ENCODE measurements at places on chromosomes 2 and 18.

- DNase-seq = peak; percentile 4
Measured at GRCh38 chr2:190119257-190119656, 56.7 kb upstream of the MSTN start.

GRCh38 chr2:88810017-88810416 is 118.5 kb downstream of the RPIA start:
- DNase-seq = no peak

GRCh38 chr2:212520340-212520739 is 18.3 kb downstream of the ERBB4 start:
- DNase-seq = no peak

DNA sequence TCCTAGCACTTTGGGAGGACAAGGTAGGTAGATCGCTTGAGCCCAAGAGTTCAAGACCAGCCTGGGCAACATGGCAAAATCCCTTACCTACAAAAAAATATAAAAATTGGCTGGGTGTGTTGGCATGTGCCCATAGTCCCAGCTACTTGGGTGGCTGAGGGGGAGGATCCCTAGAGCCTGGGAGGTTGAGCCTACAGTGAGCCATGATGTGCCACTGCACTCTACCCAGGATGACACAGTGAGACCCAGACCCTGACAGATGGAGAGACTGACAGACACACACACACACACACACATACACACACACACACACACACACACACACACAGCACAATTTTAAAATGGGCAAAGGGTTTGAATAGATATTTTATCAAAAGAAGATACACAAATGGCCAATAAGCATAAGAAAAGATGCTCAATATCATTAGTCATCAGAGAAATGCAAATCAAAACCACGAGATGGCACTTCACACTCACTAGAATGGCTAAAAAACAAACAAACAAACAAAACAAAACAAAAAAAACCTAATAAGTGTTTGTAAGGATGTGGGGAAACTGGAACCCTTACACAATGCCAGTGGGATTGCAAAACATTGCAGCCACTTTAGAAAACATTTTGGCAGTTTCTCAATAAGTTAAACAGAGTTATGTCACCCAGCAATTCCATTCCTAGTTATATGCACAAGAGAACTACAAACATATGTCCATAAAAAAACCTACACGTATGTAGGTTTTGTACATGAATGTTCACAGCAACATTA is 42.3 kb downstream of the BAZ2B start:
- no peak for DNase-seq

GRCh38 chr18:69217196-69218000 is 183.3 kb upstream of the DOK6 start:
- DNase-seq = no peak

- DNase-seq = no peak
Measured at GRCh38 chr2:145751155-145751554, 1231.2 kb upstream of the ZEB2 start.

DNA sequence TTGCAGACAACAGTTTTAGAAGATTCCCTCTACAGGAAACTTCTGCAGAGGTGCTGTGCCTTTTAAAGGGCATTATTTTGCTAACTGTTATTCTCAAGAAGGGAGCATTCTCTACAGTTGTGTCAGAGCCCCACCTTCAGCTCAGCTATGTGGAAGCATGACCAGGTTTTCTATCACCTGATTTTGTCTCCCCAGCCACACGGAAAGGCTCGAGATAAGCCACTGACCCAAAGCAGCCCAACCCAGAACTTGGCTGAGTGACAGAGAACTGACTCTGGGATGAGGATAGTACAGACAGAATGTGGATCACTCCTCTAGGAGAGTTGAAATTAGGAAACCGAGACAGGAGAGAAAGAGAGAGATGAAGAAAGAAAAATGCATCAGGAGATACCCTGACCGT is 10.7 kb downstream of the COL4A4 start:
- DNase-seq = no peak

DNA sequence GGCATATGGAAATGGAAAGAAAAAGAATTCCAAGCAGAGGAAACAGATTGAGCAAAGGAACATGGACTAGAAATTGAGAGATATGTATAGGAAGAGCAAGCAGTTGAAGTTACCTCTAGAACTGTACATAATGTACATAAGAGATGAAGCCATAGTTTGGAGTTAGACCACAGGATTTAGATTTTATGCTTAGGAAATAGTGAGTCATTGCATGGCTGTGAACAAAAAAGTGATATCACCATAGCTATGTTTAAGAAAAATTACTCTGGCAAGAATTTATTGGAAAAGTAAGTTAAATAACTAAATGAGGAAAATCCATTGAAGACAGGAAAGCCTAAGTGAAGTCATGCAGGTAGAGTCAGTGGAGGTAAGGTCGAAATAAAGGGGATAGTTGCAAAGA is 99.4 kb upstream of the GALNT5 start:
- DNase-seq = no peak

DNA sequence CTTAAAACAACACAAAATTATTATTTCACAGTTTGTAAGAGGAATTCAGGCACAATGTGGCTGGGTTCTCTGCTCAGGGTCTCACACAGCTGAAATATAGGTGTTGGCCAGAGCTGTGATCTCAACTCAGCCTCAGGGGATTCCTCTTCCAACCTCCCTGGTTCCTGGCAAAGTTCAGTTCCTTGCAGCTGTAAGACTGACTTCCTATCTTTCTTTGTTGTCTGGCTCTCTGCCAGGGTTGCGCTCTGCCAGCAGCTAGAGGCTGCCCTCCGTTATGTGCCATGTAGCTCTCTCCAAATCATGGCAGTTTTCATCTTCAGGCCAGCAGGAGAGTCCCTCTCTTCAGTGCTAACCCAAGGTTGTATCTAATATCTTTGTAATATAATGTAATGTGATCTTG is 272.5 kb upstream of the KCNJ3 start:
- no peak for DNase-seq

- DNase-seq = no peak
Measured at GRCh38 chr18:27301615-27302378, 116.7 kb upstream of the CHST9 start.

DNA sequence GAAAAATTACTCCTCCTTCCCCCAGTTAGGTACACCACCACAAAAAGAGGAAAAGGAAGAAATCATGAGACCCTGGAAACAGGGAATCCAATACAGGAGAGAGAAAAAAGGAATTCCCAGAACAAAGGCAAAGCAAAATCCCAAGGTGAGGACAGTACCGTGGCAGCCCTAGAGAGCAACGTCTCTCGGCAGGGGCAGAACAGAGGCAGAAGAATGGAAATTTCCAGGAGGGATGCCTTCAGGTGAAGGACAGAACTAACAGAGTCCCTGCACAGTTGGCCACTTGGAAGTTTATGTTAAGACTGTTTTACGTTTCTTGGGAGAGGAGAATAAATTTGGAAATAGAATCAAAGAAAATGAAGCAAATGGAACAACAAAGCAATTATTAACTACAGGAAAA is 27.7 kb downstream of the GRB14 start:
- no peak for DNase-seq

GRCh38 chr2:190649035-190649797 is at the start of gene NAB1:
TSS of gene NAB1 (plus strand) at chr2:190649083. CDS start at chr2:190659177, 10,094 bp downstream.
- peak; percentile 70 for DNase-seq

GRCh38 chr2:30234180-30234971 is 3.0 kb downstream of the LBH start:
- no peak for DNase-seq

DNA sequence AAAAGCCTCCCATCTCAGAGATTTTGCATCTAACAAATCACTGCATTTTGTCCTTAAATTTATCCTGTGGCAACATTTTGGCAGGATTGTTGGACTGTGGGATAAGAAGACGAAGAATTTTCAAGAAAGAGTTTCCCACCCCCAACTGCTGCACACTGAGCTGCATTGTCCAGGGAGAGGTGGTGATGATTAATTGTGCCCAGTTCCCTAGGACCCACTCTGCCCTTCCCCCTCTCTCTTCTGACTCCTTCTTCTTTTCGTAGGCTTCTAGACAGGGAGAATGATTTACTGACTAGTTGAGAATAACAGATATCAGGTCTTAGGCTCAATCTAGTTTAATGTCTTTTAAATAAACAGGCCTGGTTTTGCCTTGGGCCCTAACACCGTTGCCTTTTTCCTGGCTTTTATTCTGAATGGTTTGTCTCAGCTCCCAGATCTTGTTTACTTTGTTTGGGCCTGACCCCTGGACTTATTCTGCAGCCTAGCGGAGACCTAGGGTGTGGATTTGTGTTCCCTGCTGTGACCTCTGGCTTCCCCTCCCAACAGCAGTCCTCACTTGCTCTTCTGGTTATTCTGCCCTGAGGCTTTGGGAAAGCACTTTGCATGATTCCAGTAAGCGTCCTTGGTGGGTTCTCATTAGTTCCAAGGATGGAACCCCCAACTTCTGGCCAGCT is 233.3 kb downstream of the INSIG2 start:
- DNase-seq = no peak

- no peak for DNase-seq
Measured at GRCh38 chr2:241817126-241817820, 8.3 kb downstream of the NEU4 start.

- no peak for DNase-seq
Measured at GRCh38 chr18:23205980-23206379, 70.7 kb downstream of the CABLES1 start.

- DNase-seq = no peak
Measured at GRCh38 chr2:36394804-36395203, 39.2 kb downstream of the CRIM1 start.

DNA sequence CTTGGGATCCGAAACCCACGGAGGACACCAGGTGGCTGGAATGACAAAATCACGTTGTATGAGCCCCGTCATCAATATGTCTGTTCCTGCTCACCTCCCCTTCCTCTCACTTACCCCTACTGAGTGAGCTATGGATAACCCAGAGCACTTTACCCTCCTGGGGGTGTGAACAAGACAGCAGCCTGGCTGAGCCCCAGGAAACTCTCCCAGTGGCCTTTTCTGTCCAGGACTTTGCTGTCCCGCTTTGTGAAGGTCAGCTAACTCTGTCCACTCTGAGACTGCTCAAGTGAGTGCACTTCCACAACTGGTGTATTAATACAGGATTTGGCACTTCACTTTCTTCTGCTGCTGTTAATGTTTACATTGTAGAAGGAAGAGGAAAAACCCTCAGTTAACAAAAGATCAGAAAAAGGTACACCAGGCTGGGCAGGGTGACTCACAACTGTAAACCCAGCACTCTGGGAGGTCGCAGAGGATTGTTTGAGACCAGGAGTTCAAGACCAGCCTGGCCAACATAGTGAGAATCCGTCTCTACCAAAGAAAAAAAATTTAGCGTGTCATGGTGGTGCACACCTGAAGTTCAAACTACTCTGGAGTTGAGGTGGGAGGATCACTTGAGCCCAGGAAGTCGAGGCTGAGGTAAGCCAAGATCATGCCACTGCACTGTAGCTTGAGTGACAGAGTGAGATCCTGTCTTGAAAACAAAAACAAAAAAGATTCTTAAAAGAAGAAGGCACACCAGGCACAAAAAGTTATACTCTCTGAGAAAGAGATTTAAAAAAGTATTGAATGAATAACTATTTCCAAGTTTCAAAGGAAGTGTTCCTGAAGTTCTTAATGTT is 90.3 kb downstream of the CLHC1 start:
- no peak for DNase-seq

Data from nephron progenitor cell (in vitro differentiated cells).